ENCODE measurements at places on chromosomes 3 and 15. TPM values are rescaled to one million over a fixed set of nuclear protein-coding genes. Genes with fewer than 3 reads are reported as not detected.

CFAP44 gene
- total RNA-seq: 5.5 TPM

PIF1 gene
- 5.0 TPM for total RNA-seq

SMCO1 gene
- not detected for total RNA-seq

CDCP1 gene
- total RNA-seq: 9.1 TPM

ACAN gene
- total RNA-seq: under 0.01 TPM

MESP1 gene
- total RNA-seq: 0.50 TPM

LRRC49 gene
- total RNA-seq: 29.4 TPM

VEPH1 gene
- 91.0 TPM for total RNA-seq

SIDT1 gene
- total RNA-seq: not detected

CD200R1 gene
- not detected for total RNA-seq

FOXB1 gene
- not detected for total RNA-seq

PRICKLE2 gene
- 42.8 TPM for total RNA-seq

OR4F15 gene
- total RNA-seq: under 0.01 TPM

PLCL2 gene
- total RNA-seq: 20.5 TPM

FGF12 gene
- total RNA-seq: not detected

STRIT1 gene
- not detected for total RNA-seq

SPESP1 gene
- 7.8 TPM for total RNA-seq

LRRIQ4 gene
- total RNA-seq: not detected

C3orf85 gene
- not detected for total RNA-seq

SATB1 gene
- total RNA-seq: 20.2 TPM

GP9 gene
- not detected for total RNA-seq

TGM4 gene
- total RNA-seq: not detected

ITIH1 gene
- not detected for total RNA-seq

ANKUB1 gene
- total RNA-seq: not detected

HHLA2 gene
- total RNA-seq: not detected

GABRA5 gene
- total RNA-seq: not detected

PLCH1 gene
- total RNA-seq: 0.17 TPM

CPNE4 gene
- not detected for total RNA-seq

GABRG3 gene
- not detected for total RNA-seq

EBLN2 gene
- total RNA-seq: 2.3 TPM

C3orf22 gene
- total RNA-seq: not detected

SV2B gene
- not detected for total RNA-seq

TJP1 gene
- 61.7 TPM for total RNA-seq

DAZL gene
- not detected for total RNA-seq

ATP10A gene
- 5.8 TPM for total RNA-seq

MAP2K5 gene
- 9.3 TPM for total RNA-seq

IL5RA gene
- total RNA-seq: not detected

SLC24A5 gene
- total RNA-seq: not detected
